Smooth muscle cell of the umbilical artery (primary cell): ENCODE measurements at places on chromosomes 3 and 15. TPM values are rescaled to one million over a fixed set of nuclear protein-coding genes. Genes with fewer than 3 reads are reported as not detected.

TARS3 gene
- 13.9 and 14.3 TPM in 2 replicates for total RNA-seq

TGM5 gene
- not detected in 2 replicates for total RNA-seq

GNAT1 gene
- total RNA-seq = not detected in 2 replicates

GALNT15 gene
- total RNA-seq = 5.0 and 9.5 TPM in 2 replicates

ARL14 gene
- not detected in 2 replicates for total RNA-seq

ABHD5 gene
- total RNA-seq = 23.2 and 23.3 TPM in 2 replicates

CYP1A2 gene
- total RNA-seq = not detected in 2 replicates

KNL1 gene
- 1.2 and 14.2 TPM in 2 replicates for total RNA-seq

FAM81A gene
- total RNA-seq = 0.28 and 0.30 TPM in 2 replicates

PPCDC gene
- total RNA-seq = 6.2 and 7.4 TPM in 2 replicates

RBM6 gene
- total RNA-seq = 48.7 and 65.1 TPM in 2 replicates

P2RY14 gene
- not detected in 2 replicates for total RNA-seq

SHISA5 gene
- 103 and 130 TPM in 2 replicates for total RNA-seq

DUOXA2 gene
- not detected in 2 replicates for total RNA-seq

CCR9 gene
- total RNA-seq = not detected in 2 replicates

COL8A1 gene
- total RNA-seq = 197 and 316 TPM in 2 replicates

GOLGA8A gene
- 23.2 and 37.8 TPM in 2 replicates for total RNA-seq

A4GNT gene
- not detected in 2 replicates for total RNA-seq

CCDC50 gene
- 103 and 158 TPM in 2 replicates for total RNA-seq

LMOD3 gene
- total RNA-seq = not detected in 2 replicates

WNT5A gene
- total RNA-seq = 24.3 and 77.3 TPM in 2 replicates

CASR gene
- not detected in 2 replicates for total RNA-seq

KIF7 gene
- total RNA-seq = 10.4 and 18.7 TPM in 2 replicates

GOLGA6D gene
- 0.05 TPM in 1 of 2 replicates, not detected in the other for total RNA-seq

FAM174B gene
- total RNA-seq = 2.4 TPM in 1 of 2 replicates, not detected in the other

PLSCR5 gene
- not detected in 2 replicates for total RNA-seq

BSN gene
- under 0.01 and 0.14 TPM in 2 replicates for total RNA-seq

VPS33B gene
- total RNA-seq = 16.3 and 18.0 TPM in 2 replicates

MINAR1 gene
- 1.8 TPM in 2 replicates for total RNA-seq

TP63 gene
- not detected in 2 replicates for total RNA-seq

SPESP1 gene
- 2.7 and 6.0 TPM in 2 replicates for total RNA-seq

LMCD1 gene
- 106 and 175 TPM in 2 replicates for total RNA-seq
